ENCODE measurements at places on chromosomes 13 and 19.

GRCh38 chr13:99689955-99690354 lies 188.7 kb downstream of the TM9SF2 start:
- no peak for DNase-seq

GRCh38 chr19:11295665-11296245 lies at the start of gene TSPAN16:
TSPAN16 (plus strand) TSS chr19:11296160; CDS start chr19:11296298, 138 bp downstream.
- no peak for DNase-seq

DNA sequence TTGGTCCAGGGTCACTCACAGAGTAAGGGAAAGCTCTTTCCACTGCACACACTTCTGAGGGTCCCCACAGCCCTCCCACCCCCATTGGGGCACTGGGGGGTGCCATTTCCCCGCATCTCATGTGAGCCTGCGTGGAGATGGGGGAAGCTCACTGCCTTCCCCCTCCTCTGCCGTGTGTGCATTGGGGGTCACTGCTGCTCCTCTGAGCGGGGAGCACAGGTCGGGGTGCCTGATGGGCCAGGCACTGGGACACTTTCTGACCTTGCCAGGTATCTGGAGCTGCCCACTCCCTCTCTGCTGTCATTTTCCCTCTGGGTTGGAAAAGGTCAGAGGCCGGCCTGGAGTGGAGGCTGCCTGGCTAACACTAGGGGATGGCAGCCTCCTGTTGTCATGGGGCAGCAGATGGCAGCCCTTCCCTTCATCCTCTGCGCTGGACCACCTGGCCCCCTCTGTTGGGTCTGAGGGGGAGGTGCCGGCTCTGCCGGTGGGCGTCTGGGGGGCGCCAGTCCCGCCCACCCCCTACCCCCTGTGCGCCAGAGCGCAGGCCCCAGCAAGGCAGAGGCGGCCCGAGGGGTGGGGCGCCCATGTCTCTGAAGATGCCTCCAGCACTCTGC lies 9.1 kb downstream of the SSBP4 start:
- DNase-seq: no peak

- DNase-seq: no peak
These were observed 128.6 kb downstream of the DLEU7 start for GRCh38 chr13:50714891-50715290.

- DNase-seq: no peak
These were observed 330.4 kb upstream of the NBEA start for GRCh38 chr13:34611671-34612070.

DNA sequence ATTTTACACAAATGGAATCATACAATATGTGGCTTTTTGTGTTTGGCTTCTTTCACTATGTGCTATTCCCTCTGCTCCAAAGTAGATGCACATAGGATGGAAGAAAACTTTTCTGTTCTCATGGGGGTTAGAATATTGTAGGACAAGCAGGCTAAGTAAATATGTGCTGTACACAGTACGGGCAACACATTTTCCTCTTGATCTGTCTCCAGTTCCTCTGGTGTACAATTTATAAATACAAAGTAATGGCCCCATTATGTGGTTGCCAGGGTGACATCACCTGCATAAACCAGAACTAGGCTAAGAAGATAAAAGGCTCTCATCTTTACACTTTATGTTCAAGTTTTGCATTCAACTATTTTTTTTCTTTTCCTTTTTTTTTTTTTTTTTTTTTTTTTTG lies 41.0 kb upstream of the SOX21 start:
- no peak for DNase-seq
